ENCODE measurements at places on chromosomes 5 and 9. TPM values are rescaled to one million over a fixed set of nuclear protein-coding genes. Genes with fewer than 3 reads are reported as not detected.

The FOXI1 gene
- total RNA-seq: not detected

The HAVCR1 gene
- total RNA-seq: not detected

The TSSK1B gene
- total RNA-seq: not detected

The FAM200C gene
- total RNA-seq: 0.66 TPM

The CKMT2 gene
- total RNA-seq: 5.8 TPM

The PCDHGA7 gene
- total RNA-seq: 0.35 TPM

GRCh38 chr9:98191671-98192502 lies 550 bp downstream of the CORO2A start:
- peak; percentile 79 for DNase-seq

DNA sequence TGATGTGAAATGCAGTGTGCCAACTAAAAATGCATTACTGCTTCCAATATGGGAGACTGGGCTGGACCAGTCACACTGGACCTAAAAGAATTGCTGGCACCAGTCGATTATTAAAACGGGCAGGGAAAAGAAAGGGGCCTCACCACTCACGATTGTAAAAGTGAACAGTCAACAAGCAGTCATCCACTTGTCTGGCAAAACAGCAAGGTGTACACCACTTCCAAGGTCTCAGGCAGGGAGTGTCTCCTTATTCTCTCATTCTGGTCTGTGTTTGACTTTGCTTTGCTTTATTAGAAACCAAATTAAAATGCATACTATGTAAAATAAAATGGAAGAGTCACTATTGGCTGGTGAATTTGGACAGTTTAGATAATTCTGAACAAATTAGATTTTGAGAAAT lies 57.8 kb upstream of the TRPM3 start:
- no peak for DNase-seq

DNA sequence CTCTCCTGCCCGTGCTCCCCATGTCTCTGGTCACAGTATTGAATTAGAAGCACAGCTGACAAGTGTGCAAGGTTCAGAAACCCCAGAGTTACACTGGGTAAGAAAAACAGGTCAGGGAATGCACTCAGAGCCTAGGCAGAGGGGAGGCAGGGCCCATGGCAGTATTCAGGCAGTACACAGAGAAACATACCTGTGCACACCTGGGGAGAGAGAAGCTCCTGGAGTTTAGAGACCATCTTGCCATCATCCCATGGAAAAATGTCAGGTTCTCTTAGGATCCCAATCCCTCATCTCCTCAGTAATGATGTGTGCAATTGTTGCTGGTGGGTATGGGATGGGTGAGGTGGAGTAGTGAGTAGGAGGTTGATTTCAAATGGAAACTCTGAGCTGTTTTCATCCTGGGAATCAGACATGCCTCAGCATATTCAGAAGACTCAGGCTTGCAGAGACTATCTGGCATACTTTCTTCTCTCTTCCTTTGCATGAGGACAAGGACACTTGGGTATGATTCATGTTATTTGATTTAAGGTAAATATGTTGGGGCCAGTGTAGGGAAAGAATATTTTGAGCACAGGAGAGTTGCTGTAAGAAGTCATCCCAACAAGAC lies 228.5 kb downstream of the ESM1 start:
- no peak for DNase-seq

GRCh38 chr5:37709020-37709419 lies 130.8 kb downstream of the GDNF start:
- no peak for DNase-seq

DNA sequence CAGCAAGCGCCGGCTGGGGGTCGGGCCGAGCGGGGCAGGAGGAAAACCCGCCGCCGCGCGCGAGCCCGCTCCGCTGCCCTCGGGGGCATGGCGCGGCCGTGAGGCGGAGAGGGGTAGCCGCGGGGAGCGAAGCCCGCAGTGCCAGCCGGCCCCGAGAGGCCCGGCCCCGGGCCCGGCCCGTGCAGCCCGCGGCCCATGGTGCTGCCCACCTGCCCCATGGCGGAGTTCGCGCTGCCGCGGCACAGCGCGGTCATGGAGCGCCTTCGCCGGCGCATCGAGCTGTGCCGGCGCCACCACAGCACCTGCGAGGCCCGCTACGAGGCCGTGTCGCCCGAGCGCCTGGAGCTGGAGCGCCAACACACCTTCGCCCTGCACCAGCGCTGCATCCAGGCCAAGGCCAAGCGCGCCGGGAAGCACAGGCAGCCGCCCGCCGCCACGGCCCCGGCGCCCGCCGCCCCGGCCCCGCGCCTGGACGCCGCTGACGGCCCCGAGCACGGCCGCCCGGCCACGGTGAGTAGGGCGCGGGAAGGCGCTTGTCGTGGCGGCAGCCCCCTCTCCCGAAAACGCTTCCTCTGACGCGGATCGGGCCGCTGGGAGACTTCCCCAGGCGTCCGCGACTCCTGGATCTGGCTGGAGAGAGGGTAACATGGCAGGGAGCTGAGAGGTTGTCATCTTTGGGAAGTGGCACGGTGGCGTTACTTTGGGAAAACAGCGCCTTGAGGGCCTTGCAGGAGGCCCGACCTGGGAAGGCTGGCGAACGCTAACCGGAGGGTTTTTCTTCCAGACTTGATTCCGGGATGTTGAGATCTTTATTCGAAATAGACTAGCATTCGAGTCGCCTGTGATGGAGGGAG lies 523 bp downstream of the MAML1 start:
- peak; percentile 32 for DNase-seq

DNA sequence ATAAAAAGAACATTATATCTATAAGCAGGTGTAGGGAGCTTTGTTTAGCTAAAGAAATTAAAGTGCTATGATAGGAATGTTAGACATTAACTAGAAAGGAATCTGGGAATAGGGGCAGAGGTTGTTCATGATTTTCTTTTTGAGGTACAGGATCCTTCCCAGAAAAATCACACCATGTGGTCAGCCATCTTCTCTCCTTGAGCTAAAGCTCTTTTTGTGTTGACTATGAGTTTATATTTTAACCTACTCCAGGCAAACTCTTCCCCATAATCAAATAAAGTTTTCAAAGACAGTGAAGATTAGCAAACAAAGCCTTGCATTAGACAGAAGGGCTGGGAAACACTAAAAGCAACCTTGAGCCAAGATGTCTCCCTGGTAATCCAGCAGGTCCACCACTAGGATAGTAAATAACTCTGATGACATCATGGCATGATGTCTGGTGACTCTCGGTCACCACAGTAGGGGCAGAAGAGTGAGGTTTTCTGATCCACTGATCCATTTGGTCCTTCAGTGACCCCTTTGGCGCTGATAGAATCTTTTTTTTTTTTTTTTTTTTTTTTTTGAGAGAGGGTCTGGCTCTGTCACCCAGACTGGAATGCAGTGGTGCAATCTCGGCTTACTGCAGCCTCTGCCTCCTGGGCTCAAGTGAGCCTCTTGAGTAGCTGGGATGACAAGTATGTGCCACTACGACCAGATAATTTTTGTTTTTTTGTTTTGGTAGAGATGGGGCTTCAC lies 30.6 kb upstream of the IL6ST start:
- no peak for DNase-seq

DNA sequence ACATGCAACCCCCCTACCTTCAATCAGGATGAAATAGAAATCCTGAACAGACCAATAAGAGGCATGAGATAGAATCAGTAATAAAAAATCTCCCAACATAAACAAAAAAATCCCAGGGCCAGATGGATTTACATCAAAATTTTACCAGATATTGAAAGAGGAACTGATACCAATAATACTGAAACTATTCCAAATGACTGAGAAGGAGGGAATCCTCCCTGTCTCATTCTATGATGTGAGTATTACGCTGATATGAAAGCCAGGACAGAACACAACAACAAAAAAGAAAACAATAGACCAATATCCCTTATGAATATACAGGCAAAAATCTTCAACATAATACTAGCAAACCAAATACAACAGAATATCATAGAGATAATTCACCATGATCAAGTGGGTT lies 109.0 kb upstream of the SMC2 start:
- DNase-seq: no peak

GRCh38 chr5:88380332-88380731 lies 111.7 kb upstream of the TMEM161B start:
- no peak for DNase-seq

GRCh38 chr9:137411645-137412380 lies 11.1 kb downstream of the EXD3 start:
- peak; percentile 52 for DNase-seq

DNA sequence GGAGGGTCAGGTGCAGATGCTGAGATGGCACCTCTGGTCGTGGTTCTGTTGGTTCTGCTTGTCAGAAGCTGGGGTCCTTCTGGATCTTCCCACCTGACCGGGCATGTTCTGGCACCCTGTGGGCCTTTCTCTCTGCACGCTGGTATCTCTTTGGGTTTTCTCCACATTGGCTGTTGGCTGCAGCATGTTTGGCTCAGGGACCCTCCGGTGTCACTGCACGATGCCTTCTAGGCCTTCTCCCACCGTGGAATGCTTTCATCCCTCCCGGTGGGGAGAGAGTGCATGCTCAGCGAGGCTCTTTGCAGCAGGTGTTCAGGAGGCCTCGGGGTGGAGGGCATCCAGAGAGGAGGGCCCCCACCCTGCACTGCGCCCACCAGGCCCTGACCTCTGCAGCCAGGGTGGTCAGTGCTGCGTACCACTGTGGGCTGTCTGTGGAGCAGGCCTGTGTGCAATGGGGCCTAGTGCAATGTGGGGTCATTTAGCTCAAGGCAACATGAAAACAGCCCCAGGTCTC lies 119.4 kb downstream of the WNK2 start:
- no peak for DNase-seq

DNA sequence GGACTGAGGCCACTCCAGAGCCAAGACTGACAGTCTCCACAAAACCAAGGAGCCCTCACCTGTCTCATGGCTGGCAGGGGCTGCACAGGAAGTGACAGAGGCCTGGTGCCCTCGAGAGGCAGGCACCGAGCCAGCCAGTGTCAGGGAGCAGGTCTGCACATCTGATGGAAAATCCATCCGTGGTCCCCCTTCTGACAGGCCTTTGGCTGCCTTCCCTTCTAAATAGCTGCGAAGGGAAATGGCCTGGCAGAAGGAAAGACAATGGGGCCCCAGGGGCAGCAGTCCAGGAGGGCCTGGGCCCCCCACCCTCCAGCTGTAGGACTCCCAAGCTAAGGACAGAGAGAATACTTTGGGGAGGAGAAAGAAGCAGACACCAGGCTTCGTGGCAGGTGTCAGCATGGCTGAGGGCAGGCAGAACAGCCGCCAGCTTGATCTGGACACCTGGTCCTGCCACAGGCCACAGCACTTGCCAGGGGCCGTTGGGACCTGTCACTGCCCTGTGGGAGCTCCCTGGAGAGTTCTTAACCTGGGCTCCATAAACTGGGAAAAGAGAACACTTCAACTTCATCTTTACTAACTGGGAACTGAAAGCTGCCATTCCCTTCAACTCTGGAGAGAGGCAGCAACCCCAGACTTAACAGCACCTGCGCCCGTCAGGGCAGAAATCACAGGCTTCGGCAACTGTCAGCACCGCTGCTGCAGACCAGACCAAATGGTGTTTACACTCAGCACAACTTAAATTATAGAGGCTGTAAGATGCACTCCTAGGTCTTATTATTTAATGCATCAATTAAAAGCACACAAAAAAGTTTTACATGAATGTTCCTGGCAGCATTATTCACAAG lies 22.0 kb downstream of the ADAMTS2 start:
- no peak for DNase-seq

- no peak for DNase-seq
These were observed 2.4 kb downstream of the TTC39B start for GRCh38 chr9:15304632-15305031.

- DNase-seq: no peak
These were observed 173.7 kb downstream of the SLC24A2 start for GRCh38 chr9:19615036-19615624.

GRCh38 chr9:38670542-38671371 lies 49.2 kb downstream of the FAM240B start:
- no peak for DNase-seq

DNA sequence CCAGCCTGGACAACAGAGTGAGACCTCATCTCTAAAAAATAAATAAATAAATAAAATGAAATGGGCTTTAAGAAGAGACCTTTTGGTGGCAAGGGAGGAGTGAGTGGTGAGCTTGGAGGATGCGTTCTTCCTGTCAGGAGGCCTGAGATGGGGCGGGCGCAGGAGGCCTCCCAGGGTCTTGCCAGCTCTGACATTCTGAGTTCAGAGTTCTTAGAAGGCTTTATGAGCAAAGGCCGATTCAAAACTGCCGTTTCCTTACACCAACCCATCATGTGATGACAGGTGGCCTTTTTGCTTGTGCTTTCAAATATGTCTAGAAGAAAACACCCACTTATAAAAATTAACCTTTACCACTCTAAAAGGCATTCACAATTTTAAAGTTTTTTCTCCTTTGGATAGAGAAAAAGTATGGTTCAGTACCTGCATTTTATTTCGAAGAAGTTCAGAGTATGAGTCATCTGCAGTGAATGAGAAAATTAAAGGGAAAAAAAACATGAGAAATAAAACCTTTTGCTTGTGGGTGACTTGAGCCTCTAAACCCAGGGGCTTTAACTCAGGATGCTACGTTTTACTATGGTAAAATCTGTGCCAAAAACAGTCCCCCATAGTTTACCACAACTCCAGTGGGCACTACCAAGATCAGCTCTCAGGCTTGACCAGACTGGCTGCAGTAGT lies 157.4 kb upstream of the OTULINL start:
- DNase-seq: no peak

DNA sequence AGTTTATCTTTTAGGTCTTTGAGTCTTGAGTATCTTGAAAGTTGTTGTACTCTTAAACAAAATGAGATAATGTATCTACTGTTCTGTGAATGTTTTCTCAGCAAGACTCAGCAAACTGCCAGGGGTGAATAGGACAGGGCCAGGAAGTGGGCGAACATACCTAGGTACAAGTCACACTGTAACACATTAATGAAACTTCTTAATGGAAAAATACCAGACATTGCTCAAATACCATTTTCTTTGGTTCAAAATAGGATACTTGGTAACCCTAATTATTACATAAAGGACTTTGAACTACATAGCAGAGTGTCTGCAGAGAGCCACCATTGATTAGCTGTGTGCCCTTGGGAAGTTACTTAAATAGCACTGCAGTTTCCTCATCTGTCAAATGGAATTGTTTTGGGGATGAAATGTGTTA lies 197.5 kb downstream of the ARHGEF28 start:
- no peak for DNase-seq

DNA sequence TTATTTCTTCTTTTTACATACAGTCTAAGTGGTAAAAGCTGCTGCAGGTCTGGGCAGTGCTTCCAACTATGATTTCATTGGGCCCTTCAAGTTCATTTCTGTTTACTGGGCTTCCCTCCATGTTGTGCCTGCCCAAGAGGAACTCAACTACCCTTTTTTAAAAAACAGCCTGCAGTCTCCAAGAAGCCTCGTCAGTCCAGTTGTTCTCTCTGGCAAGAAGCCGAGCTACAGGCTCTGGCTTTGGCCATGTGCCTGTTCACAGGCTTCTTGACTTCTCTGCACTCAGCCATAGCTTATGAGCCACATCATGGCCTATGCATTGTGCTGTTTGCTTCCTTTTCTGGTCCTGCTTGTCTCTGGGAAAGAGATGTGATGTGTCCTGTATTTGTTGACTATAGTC lies 119.7 kb upstream of the PJA2 start:
- DNase-seq: no peak

GRCh38 chr5:178644826-178645545 lies 18.1 kb upstream of the CLK4 start:
- no peak for DNase-seq
